Vagina (tissue), 2 donors: ENCODE measurements at places on chromosomes 3 and 15.

DNA sequence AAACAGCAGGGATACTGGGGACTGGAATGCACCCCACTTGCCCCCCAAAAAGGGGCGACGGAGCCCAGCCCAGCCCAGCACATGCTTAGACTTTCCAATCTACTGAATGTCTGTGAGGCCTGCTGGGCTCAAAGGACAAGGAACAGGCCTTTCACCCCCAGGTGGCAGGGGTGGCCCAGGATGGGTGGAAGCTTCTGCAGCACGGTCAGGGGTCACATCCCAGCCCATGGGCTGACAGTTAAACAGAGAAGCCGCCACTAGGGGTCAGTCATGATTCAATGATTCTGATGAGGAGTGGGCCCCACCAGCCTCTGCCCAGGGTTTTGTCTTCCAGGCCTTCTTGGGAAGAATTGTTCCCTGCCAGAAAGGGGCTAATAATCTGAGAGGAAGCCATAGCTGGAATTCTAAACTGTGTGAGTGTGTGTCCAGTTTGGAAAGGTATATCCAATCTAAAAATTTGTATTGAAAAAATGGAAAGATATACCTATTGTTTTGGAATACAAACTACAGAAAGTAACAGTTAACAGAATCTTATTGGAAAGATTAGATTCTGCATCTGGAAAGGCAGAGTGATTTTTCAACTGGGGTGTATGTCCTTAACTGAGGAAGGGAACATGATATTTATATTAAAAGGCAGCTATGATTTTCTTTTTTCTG is 2.2 kb downstream of the CHRNB4 start:
- DNase-seq: no peak
- H3K36me3 ChIP-seq: no peaks in the 10 kb centered on the region
- no peak overlapping the region for H3K27ac ChIP-seq
- no peak overlapping the region for H3K4me3 ChIP-seq

GRCh38 chr3:135991621-135992020 is 26.1 kb downstream of the PPP2R3A start:
- no peak overlapping the region for H3K27ac ChIP-seq
- H3K36me3 ChIP-seq: no peaks in the 10 kb centered on the region
- peaks cover 14% of the 10 kb centered on the region for H3K4me1 ChIP-seq

- no peaks in the 10 kb centered on the region for H3K27me3 ChIP-seq
- H3K4me3 ChIP-seq: no peak overlapping the region
- H3K36me3 ChIP-seq: no peaks in the 10 kb centered on the region
- no peak overlapping the region for H3K27ac ChIP-seq
- no peak for DNase-seq
Observed at GRCh38 chr3:181919375-181919774, 207.7 kb downstream of the SOX2 start.

DNA sequence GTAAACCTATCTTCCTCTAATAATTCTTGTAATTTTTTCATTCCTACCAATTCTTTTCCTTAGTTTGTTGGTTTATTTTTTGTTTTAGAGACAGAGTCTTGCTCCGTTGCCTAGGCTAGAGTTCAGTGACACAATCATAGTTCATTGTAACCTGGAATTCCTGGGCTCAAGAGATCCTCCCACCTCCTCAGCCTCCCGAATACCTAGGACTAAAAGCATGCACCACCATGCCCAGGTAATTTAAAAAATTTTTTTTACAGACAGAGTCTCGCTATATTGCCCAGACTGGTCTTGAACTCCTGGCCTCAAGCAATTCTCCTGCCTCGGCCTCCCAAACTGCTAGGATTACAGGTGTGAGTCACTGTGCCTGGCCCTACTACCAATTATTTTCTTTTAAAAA is 220.2 kb downstream of the ERC2 start:
- no peak overlapping the region for H3K27ac ChIP-seq
- H3K4me1 ChIP-seq: no peaks in the 10 kb centered on the region
- no peaks in the 10 kb centered on the region for H3K36me3 ChIP-seq
- H3K27me3 ChIP-seq: no peaks in the 10 kb centered on the region
- DNase-seq: no peak
- H3K4me3 ChIP-seq: no peak overlapping the region

DNA sequence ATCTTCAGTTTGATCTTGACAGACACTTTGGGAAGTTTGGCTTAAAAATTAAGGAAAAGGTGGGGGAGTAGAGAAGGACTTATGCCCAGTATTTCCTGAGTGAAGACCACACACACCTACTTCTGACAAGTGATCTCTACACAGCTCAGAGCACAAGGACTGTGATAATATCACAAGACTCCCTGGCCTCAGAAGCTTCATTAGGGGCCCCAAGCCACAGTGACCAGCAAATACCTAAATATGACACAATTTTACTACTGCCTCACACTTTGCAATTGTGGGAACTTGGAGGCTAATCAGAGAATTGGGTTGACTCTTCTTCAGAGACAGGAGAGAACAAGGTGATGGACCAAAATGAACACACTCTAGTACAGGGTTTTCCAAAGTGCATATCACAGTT is 2.6 kb downstream of the ILDR1 start:
- no peak overlapping the region for H3K4me3 ChIP-seq
- no peaks in the 10 kb centered on the region for H3K27me3 ChIP-seq
- H3K4me1 ChIP-seq: peaks cover 4% of the 10 kb centered on the region
- no peak for DNase-seq
- H3K27ac ChIP-seq: no peak overlapping the region
